Esophagus muscularis mucosa (tissue), 4 donors: ENCODE measurements at places on chromosomes 11 and 22. TPM values are rescaled to one million over a fixed set of nuclear protein-coding genes. Genes with fewer than 3 reads are reported as not detected.

XNDC1N gene
- total RNA-seq, result 5.6 TPM

DNA sequence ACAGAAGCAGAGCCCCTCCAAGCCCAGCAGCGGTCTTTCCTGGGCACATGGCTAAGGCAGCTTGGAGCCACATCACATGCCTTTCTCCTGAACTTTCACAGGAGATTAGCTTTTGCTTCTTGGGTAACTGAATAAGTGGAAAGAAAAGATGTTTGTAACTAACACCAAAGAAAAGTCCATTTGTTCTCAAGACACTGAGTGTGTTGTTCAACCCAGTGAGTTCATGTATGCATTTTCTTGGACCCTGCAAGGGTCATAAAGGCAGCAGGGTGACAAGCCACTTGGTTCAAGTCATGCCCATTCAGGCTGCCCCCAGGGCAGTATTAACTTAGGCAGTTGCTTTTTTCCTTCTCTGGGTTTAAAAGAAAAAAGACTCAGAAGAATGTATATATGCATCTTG lies 203.4 kb downstream of the FAM76B start:
- DNase-seq, result no peak

- no peak for DNase-seq
These were observed 12.6 kb upstream of the SSTR3 start for GRCh38 chr22:37224757-37225420.

DNA sequence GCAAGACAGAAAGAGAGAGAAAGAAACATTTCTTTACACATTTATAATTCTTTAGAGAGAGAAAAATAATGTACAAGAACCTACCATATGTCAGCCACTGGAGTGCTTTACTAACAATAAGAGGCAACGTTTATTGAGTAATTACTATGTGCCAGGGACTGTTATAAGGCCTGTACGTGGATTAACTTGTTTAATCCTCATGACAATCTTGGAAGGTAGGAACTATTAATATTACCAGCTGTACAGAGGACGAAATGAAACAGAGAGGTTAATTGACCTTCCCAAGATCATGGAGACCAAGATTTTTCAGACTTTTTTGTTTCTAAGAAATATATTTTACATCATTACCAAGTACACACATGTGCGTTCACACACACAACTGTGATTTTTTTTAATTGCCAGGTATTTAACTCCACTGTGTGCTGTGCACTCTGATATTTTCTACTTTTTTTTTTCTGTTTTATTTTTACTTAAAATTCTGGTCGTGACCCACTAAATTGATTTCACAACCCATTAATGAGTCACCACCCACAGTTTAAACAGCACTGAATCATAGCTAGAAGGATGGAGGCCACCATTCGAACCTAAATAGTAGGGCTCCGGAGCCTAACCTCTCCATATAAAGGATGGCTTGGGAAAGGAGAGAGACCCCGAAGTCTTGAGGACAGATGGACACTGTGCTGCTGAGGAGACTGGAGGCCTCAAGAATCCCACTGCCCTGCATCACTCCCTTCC lies 21.4 kb downstream of the CREB3L1 start:
- no peak for DNase-seq

- no peak for DNase-seq
These were observed 154.1 kb downstream of the TRIM29 start for GRCh38 chr11:119983816-119984215.

DNA sequence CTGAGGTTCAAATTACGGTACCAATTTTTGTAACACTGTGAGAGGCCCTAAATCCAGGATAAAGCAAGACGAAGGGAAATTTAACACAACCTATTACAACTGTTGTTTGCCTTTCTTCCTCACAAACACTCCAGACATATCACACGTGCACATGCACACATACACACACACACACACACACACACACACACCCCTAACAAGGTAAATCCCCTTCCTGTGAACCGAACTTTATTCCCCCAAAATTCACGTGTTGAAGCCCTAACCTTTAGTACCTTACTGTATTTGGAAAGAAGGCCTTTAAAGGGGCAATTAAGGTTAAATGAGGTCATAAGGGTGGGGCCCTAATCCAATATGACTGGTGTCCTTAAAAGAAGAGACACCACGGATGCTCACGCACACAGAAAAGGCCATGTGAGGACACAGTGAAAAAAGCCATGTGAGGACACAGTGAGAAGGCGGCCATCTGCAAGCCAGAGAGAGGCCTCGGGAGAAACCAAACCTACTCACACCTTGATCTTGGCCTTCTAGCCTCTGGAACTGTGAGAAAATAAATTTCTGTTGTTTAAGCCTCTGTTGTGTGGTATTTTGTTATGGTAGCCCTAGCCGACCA lies 1.8 kb downstream of the SERGEF start:
- DNase-seq, result no peak

- no peak for DNase-seq
These were observed 15.5 kb upstream of the ZFTA start for GRCh38 chr11:63783925-63784592.

HBE1 gene
- total RNA-seq, result not detected

DNA sequence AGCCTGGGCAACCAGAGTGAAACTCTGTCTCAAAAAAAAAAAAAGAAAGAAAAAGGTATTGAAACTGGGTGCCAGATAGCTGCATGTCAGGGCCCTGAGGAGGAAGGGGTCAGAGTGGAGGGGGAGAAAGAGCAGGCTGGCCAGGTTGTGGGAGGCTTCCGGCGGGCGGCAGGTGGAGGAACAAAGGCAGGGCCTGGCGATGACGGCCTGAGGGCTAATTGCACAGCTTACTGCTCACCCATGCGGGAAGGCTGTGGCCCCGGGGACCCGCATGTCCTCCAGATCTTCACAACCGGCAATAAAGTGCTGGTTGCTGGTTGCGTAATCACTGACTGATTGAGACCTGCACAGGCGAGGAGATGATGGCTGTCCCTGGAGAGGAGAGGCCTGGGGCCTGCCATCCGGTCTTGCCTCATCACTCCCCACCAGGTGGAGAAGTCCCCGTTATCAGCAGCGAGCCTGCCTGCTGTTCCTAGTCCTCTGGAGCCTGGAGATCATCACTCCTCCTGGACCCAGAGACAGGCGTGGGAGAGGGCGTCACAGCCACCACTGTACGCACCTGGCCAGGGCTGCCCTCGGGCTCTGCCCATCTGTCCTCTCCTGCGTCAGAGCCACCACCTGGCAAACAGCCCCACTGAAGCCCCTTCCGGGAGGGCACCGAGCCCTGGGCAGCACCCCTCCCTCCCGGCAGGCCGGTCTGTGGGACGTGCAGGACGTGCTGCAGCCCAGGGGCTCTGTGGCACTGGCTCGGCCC lies 18.7 kb downstream of the H19 start:
- DNase-seq, result no peak

GRCh38 chr11:103849366-103849765 lies 187.1 kb upstream of the DDI1 start:
- DNase-seq, result no peak

- DNase-seq, result peak; percentile 68
These were observed 43.8 kb downstream of the KCNQ1OT1 start for GRCh38 chr11:2655834-2656622.

BEST1 gene
- total RNA-seq, result 2.2 TPM

DNA sequence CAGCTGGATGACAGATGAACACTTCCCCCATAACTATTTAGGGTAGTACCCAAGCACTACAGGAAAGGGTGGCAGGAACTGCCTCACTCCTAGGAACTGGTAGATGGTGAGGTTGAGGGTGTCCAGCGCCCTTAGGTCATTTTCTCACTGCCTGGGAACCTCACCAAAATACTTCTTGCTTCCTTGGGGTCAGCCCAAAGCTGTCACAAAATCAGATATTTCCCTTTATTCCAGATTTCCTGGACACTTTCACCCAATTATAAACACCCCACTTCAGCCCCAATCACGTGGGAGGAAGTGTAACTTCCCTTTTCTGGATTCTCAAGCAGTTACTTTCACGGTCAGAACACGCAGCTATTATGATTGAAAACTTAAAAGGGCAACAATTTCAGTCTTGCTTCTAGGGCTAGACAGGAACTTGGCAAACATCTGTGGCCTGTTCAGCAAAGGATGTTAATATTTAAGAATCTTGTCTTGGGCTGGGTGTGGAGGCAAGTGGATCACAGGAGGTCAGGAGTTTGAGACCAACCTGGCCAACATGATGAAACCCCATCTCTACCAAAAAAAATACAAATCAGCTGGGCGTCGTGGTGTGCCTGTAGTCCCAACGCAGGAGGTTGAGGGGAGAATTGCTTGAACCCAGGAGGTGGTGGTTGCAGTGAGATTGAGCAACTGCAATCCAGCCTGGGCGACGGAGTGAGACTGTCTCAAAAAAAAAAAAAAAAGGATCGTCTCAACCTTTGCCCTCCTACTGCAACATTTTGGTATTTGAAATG lies 4.0 kb downstream of the FTH1 start:
- no peak for DNase-seq

TMEM191B gene
- 3.6 TPM for total RNA-seq

DNA sequence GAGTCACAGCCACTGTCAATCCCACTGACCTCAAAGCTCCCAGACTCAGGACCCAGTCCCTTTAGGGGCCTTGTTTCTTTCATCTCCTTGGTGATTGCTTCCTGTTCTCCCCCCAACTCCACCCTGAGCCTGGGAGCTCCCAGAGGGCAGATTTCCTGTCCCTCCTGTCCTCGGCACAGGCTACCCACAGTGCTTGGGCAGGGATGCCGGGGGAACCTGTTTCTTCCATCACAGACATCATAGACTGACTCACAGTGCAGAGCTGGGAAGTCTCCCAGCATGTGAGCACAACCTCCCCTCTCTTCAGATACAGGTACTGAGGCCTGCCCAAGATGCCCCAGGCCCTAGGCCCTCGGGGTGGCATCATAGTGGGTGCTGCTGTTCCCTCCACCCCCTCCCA lies 16.6 kb downstream of the TRIM29 start:
- DNase-seq, result no peak

OR52N4 gene
- total RNA-seq, result not detected

GRCh38 chr22:31474743-31475142 lies 14.9 kb downstream of the EIF4ENIF1 start:
- no peak for DNase-seq

DNA sequence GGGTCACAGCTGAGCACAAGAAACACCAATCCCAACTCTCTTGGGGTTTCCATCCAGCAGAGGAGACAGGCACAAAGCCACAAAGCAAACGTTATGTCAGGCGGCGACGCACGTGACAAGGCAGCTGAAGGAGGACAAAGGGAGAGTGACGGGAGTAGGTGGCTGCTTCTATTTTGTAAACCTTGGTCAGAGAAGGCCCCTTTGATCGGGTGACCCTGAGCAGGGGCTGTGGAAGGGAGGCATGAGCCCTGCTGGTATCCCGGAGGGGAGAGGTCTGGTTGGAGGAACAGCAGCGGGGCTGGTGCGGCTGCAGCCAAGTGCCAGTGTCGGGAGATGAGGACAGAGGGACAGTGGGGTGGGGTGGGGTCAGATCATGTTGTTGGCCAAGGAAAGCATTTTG lies 17.3 kb upstream of the RFPL3 start:
- no peak for DNase-seq

DNA sequence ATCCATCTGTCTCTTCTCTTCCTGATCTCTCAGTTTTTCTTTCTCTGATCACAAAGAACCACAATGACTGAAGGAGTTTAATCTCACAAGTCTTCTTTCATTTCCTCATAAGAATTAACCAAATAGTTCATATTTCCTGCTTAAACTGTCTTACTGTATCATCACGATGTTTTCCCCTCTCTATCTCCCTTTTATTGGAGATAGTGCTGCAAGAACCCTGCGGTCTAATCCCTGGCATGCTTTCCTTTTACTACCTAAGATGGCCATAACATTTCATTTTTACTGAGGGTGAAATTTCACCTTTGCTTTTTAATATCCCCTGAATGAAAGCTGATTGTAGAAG lies 28.9 kb downstream of the CARD18 start:
- DNase-seq, result no peak

FGF19 gene
- total RNA-seq, result not detected
